T-helper 22 cell (primary cell): ENCODE measurements at places on chromosomes 6 and 20.

GRCh38 chr20:1845163-1845523, 50.1 kb upstream of the SIRPA start:
- no peak for DNase-seq

DNA sequence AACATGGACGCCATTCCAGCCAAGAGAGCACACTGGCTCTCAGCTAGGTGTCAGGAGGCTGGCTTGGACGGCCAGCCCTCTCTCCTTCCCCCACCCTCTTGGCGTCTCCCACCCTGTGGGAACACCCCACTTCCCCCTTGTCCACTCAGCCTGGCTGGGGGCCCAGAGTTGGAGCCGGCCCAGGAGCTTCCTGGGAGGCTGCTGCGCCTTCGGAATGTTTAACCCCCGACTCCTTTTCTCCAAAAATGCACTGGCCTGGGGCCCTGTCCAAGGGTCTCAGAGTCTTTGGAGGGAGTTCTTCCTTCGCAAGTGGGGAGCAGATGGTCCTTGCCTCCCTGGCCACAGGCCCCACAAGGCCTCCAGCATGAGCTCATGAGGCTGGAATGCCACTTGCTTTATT, 4.1 kb downstream of the ADAM33 start:
- DNase-seq, result no peak

DNA sequence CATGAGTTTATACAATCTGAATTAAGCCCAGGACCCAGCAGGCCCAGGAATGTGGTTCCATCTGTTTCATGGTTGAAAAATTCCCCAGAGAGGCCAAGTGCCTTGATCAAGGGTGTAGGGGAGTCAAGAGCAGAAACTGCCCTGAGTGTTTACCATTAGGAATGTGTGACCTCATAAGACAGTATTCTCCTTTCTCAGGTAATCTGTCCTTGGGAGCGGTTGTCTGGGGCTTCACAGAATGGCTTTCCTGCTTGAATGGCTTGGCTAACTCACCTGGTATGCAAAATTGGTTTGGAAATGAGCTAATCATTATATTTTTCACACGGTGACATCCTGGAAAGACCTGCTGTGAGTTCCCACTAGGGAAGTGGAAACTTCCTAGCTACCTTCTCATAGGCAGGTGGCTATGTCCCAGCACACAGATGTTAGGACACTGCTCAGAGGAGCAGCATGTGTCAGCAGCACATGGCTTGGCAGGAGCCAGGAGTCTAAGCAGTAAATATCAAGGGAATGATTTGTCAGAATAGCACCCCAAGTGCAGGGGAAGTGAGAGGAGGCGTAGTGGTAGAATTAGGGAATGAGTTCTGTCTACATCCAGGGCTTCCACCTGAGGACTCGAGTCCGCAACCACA, 17.7 kb downstream of the CLIC5 start:
- no peak for DNase-seq

- DNase-seq, result no peak
These were observed 5.9 kb downstream of the GTF2H5 start for GRCh38 chr6:158174024-158174423.
